ENCODE measurements at places on chromosomes 12 and 14. TPM values are rescaled to one million over a fixed set of nuclear protein-coding genes. Genes with fewer than 3 reads are reported as not detected.

DNA sequence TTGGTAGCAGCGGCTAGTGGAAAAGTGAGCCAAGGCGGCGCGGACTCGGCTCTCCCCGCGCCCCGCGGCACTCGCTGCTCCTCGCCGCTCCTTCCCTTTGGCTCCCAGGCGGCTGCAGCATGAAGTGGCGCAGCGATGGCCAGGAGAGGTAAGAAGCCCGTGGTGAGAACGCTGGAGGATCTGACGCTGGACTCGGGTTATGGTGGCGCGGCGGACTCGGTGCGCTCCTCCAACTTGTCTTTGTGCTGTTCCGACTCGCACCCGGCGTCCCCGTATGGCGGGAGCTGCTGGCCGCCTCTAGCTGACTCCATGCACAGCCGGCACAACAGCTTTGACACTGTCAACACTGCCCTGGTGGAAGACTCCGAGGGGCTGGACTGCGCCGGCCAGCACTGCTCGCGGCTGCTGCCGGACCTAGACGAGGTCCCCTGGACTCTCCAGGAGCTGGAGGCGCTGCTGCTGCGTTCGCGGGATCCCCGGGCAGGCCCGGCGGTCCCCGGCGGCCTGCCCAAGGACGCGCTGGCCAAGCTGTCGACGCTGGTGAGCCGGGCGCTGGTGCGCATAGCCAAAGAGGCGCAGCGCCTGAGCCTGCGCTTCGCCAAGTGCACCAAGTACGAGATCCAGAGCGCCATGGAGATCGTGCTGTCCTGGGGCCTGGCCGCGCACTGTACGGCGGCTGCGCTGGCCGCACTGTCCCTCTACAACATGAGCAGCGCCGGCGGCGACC lies 225.6 kb upstream of the CRY1 start:
- no peaks in the 10 kb centered on the region for H3K36me3 ChIP-seq
- peaks cover 23% of the 10 kb centered on the region for H3K27me3 ChIP-seq

GRCh38 chr12:66916189-66916588 lies 237.3 kb upstream of the GRIP1 start:
- H3K4me1 ChIP-seq: no peaks in the 10 kb centered on the region
- H3K4me3 ChIP-seq: no peak overlapping the region
- DNase-seq: no peak
- H3K27me3 ChIP-seq: no peaks in the 10 kb centered on the region
- H3K27ac ChIP-seq: no peak overlapping the region
- H3K36me3 ChIP-seq: no peaks in the 10 kb centered on the region

GRCh38 chr12:54287261-54288157 lies 7.0 kb downstream of the HNRNPA1 start:
- H3K4me1 ChIP-seq: peaks cover 16% of the 10 kb centered on the region
- no peak overlapping the region for H3K27ac ChIP-seq
- peak; percentile 7 for DNase-seq
- no peak overlapping the region for H3K4me3 ChIP-seq
- H3K27me3 ChIP-seq: no peaks in the 10 kb centered on the region

STAC3 gene
- 0.35 TPM for polyA plus RNA-seq
